ENCODE measurements at places on chromosomes 3 and 15.

GRCh38 chr15:44489464-44489863 is 47.5 kb upstream of the EIF3J start:
- DNase-seq = no peak

DNA sequence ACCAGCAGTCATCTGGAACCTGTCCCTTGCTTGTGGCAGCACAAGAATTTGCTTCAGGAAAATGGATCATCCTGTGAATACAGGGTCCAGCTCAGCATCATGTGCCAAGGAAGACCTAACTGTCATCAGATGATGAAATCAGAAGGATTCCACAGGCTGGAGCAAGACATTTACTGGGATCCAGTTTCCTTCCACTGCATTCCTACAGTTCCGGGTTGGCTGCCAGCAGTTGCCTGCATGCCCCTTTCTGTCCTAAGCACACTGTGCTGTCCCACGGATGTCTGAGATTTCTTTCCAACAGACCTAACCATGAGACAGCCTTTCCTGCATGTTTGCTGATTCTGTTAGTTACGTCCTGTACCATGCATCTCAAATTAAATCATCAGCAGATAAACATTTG is 140.7 kb downstream of the IMPG2 start:
- no peak for DNase-seq

DNA sequence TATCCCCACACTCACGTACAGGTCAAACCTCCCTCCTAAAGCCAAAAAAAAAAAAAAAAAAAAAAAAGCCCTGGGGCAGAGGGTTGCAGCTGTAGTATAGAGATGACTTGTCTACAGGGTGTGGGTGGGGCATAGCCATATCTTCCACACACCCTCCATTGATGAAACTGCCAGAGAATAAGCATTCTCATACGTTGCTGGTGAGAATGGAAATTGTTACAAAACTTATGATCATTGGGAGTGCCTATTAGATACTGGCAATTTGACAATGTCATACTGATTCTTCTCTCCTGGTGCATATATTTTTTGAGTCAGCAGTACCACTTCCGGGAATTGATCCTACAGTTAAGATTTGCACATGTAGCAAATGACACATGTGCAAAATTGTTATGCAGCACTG is 11.0 kb upstream of the CTNNB1 start:
- no peak for DNase-seq

GRCh38 chr3:162517110-162517509 is 1020.5 kb downstream of the OTOL1 start:
- no peak for DNase-seq

GRCh38 chr3:39181408-39182335 is 10.7 kb downstream of the XIRP1 start:
- DNase-seq = no peak

DNA sequence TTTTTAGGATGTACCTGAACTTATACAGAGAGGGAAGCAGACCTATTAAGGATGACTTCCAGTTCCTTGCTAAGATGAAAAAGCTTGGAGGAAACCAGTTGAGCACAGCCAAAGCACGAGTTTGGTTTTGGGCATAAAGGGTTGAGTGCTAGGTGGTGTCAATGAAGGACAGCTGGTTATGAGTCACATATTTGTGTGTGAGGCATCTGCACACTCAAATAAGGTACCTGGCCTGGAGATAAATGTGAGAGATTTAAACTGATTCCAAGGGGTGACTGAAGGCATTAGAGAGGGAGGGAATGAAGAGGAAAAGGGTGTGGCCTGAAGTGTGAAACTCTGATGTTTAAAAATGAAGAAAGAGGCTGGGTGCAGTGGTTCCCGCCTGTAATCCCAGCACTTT is 486.7 kb downstream of the DIPK2A start:
- no peak for DNase-seq

GRCh38 chr3:55164876-55165275 is 237.0 kb upstream of the LRTM1 start:
- DNase-seq = no peak

- DNase-seq = no peak
These were observed 171.4 kb upstream of the ALCAM start for GRCh38 chr3:105195260-105195659.

- DNase-seq = no peak
These were observed 122.4 kb downstream of the RAP2B start for GRCh38 chr3:153284282-153284938.

- no peak for DNase-seq
These were observed 61.4 kb upstream of the COL8A1 start for GRCh38 chr3:99576904-99577559.

DNA sequence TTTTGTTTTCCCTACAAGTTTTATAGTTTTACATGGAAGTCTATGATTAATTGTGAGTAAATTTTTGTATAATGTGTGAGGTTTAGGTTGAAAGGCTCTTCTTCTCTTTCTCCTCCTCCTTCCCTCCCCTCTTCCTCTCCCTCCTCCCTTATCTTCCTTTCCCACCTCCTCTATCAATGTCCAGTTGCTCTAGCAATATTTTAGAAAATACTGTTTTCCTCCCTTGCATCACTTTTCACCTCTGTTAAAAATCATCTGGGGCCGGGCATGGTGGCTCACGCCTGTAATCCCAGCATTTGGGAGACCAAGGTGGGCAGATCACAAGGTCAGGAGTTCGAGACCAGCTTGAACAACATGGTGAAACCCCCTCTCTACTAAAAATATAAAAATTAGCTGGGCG is 119.4 kb downstream of the FNDC3B start:
- DNase-seq = no peak

- no peak for DNase-seq
These were observed 794.0 kb upstream of the CFAP20DC start for GRCh38 chr3:59843821-59844220.

GRCh38 chr3:32138545-32139104 is 32.2 kb downstream of the GPD1L start:
- no peak for DNase-seq

DNA sequence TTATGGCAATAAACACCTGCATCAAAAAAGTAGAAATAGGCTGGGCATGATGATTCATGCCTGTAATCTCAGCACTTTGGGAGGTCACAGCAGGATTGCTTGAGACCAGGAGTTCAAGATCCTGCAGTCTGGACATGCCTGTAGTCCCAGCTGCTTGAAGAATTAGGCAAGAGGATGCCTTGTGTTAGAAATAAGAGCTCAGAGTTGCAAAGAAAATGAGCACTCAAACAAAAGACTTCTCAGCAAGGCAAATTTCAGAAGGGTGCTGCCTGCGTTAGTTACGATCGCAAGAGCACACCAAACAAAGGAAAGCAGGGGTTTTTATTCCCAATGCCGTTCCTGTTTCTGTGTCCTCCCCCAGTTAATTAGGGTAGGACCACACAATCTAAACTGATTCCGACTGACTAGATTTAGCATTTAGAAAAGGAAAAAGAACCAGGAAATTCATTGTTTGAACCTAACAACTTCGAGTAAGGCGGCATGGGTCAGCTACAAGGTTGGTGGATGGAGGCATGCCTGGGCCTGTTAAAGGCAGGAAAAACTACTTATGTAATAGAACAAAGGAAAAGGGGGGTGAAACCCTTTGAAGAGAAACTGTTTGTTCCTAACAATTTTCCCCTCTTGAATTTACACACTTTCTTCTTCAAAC is 55.5 kb downstream of the DLG1 start:
- no peak for DNase-seq

- DNase-seq = no peak
These were observed 574.8 kb downstream of the CADM2 start for GRCh38 chr3:85533586-85533985.

DNA sequence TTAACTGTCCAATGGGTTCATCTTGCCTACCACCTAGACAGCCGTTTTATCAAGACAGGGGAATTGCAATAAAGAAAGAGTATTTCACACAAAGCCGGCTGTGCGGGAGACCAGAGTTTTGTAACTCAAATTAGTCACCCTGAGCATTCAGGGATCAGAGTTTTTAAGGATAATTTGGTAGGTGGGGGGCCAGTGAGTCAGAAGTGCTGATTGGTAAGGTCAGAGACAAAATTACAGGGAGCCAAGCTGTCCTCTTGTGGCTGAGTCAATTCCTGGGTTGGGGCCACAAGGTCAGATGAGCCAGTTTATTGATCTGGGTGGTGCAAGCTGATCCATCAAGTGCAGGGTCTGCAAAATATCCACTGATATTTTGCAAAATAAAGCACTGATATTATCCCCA is 29.9 kb upstream of the GPD1L start:
- no peak for DNase-seq

DNA sequence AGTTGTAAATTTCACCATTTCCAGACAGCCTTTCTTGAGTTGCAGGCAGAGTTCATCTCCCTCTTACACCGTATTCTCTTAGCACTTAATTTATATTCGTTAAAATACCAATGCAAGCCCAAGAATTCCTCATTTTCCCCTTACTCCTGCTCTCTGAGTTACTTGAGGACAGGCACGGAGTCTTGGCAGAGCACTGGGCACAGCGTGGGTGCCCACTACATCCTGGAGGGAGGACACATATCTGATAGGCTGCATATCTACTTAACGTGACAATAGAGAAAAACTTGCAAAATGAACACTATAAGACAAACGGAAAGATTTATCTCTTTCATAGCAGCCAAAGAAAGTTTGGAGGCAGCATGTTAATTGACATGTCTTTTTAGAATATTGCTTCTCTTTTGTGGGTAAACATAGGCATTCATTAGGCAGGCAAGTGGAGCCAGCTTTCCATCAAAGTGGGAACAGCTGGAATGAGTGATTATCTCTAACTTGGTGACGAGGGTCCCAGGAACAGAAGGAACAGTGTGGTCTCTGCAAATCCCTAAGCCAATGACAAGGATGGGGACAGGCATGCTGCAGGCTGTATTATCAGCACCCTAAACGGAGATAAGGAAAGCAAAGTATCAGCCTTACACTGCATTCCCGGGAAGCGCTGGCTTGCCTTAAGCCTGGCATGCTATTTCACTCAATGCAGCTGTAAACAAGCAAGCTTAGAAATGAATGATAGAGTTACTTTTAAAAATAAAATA is 116.5 kb downstream of the RTP4 start:
- no peak for DNase-seq

DNA sequence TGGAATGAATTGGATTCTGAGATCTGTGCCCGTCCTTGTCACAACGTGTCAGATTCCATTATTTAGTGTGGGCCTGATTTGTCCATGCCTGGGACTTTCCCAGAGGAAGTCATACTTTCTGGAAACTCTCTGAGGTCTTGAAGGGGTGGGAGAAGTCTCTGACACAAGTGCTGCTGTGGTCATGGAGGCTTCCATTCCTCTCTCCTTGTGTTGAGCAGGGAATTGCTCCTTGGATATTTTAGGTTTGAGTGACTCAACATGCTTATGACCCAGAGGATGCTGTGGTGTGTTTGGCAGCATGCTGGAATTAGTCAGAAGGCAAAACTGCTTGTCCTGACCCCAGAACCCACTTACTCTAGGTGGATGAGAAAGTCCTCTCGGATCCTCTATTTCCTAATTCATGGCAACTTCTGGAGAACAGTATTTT is 132.1 kb downstream of the LPP start:
- DNase-seq = no peak

- no peak for DNase-seq
These were observed 4.5 kb downstream of the B2M start for GRCh38 chr15:44715797-44716334.

DNA sequence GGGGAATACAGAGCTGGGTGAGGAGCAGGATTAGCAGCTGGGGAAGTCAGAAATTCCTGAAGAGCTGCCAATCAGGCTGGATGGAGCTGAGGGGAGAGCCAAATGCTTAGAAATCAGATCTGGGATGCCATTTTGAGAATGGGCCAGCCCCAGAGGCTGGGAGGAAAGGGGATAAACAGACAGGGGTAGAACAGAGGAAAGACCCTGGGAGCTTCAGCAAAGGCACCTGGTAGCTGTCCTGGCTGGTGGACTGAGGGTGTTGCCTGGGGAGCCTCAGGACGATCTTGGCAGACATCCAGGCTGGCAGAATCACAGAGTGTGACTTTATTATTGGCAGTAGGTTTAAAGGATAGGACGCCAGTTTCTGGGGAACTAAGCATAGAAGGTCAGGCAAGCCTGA is 97.8 kb downstream of the SQOR start:
- DNase-seq = no peak

DNA sequence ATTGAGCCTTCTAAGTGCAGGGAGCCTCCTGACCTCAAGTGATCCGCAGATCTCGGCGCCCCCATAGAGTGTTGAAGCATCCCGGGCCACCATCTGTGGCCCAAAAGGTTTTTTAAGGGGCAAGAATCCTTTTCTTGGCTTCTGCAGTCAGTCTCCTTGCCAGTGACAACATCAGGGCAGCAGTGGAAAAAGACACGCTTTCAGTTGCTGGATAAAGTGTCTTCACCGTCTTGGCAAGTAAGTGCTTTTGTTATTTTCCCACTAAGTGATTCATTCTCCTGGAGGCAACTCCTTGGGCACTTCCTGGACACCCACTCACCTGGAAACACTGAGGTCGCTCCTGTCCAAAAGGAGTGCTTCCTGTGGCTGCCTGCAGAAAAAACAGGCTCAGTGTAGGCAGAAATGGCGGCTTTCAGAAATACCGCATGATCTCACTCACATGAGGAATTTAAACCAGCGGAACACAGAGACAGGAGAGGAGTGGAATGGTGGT is 71.7 kb upstream of the ABHD2 start:
- no peak for DNase-seq

DNA sequence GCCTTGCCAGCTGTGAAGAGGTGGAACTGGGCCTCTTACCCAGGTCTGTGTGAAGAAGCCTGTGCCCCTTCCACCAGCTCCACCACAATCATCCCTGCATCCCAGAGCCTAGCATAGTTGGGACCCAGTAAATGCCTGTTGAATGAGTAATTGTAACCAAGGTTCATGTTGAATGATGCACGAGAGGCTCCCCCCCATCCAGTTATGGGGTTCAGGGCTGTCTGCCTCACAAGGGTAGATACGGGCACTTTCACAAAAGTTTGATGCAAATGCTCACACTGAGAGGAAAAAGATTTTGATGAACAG is 29.5 kb upstream of the TSEN2 start:
- no peak for DNase-seq

DNA sequence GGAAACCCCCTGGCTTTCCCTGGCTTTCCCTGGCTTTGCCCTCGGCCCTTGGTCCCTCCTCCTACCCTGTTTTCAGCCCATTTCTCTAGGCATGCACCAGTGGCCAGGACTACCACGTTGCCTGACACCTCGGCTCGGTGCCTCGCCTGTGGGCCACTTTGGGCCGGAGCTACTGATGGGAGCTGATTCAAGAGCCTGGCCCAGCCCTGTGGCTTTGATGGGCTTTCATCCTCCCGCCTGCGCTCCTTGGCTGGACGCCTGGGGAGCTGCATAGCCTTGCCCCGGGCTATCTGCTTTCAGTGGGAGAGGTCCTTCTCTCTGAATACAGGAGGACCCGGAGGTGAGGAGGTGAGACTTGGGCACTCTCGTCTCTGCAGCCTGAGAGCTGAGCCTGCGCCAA is 192.7 kb upstream of the HES1 start:
- DNase-seq = no peak

DNA sequence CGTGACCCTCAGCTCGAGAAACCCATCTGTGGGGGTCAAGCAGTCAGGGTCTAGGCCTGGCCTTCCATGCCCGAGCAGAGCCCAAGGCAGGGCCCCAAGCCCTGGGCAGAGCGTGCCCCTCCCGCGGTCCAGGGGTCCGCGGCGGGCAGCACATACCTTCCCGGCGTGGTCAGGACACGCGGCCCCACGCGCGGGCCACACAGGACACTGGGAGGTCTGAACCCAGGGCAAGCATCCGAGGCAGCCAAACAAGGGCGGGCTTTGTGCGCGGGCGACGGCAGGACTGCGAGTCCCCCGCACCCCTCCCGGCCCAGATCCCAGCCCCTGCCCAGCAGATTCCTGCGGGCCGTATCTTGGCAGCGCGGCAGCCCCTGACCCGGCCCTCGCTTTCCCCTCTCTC is 61.6 kb upstream of the ACAN start:
- DNase-seq = no peak

- no peak for DNase-seq
These were observed 252.4 kb upstream of the UBE2E1 start for GRCh38 chr3:23553353-23553752.

GRCh38 chr3:53750253-53751210 is 95.7 kb downstream of the CHDH start:
- DNase-seq = no peak
